ENCODE measurements at places on chromosomes 5 and 9. TPM values are rescaled to one million over a fixed set of nuclear protein-coding genes. Genes with fewer than 3 reads are reported as not detected.

GRCh38 chr5:136251502-136252169, 58.7 kb upstream of the SMIM32 start:
- no peak for DNase-seq

GRCh38 chr5:137635521-137635921, 100.4 kb downstream of the KLHL3 start:
- no peak for DNase-seq

CTNNAL1 gene
- 16.4 TPM for total RNA-seq

GRCh38 chr5:39238366-39239105, 19.2 kb upstream of the FYB1 start:
- DNase-seq: no peak

DNA sequence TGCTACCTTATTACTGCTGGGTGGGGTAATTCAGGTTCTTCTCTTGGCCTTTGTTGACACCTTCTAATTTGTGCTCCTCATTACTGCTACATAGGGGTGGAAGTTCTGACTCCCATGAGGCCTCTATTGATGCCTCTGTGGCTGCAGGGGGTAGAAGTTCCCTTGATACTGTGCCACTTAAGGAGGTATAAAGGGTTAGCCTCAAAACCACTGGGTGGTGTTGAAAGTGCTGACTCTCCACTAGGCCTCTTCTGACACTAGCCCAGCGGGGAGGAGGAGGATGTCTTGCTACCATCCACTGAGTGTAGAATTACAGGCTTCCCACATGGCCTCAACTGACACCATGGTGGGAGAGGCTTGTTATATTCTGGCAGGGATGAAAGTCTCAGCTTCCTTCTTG, 36.7 kb upstream of the CCDC112 start:
- peak; percentile 7 for DNase-seq

DNA sequence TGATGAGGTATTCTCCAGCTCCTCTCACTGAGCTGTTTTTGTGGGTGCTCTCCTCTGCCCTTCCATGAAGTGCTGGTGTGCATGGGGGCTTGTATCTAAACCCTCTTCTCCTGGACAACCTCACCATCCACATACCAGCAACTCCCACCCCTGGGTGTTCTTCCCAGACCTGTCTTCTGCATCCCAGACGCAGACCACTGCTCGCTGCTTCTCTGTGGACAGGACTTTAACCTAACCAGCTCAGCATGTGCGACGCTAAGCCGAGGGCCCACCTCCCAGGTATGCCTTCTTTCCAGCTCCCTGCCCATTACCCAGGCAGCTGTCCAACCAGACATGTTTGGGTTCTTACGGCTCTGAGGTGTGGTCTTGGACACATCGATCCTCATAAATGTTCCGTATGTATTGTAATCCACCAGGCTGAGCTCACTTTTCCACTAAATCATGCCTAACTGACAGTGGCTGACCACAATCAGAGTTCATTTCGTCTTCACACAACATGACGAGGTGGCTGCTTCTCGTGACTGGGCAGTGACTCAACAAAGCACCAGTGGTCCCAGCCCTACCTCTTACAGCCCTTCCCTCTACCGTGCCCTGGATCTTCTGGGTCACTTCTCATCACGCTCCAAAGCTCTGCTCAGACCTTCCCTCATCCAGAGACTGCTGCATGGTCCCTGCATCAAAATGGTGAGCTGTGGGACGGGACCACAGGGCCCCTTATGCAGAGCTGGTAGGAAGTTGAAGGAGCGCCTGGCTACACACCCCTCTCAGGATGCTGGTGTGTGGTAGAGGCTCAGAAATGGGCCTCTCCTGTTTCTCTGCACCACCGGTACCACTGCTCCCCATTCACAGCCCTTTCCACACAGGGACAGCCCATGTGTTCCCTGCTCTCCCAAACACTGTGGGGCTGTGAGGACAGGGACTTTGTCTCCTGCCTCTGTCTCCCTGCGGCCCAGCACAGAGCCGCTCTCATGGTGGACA, 9.6 kb upstream of the PTGES2 start:
- DNase-seq: no peak

DNA sequence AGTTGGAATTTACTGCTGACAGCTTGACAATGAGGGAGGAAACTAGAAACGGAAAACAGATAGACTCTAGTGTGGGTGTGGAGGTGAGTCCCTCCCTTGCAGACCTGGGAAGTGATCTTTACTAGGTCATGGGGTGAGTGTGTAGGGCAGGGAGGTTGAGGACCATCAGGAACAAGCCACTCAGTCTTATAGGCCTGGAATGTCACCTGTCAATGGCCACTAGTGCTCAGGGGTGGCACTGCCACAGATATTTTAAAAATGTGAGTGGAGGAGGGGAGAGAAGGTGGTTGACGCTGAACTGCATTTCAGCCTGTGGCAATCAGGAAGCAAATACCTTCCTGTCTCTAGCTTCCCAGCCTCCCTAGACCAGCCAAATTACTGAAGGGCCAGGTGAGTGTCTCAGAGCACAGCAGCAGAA, 9.0 kb downstream of the OR2S2 start:
- no peak for DNase-seq

Data from activated CD4-positive, alpha-beta T cell treated with anti-CD3 and anti-CD28 coated beads for 36 hours (primary cell).